Karpas-422 (cell line): ENCODE measurements at places on chromosomes 5 and 9. TPM values are rescaled to one million over a fixed set of nuclear protein-coding genes. Genes with fewer than 3 reads are reported as not detected.

Gene FCN1
- not detected in 2 replicates for total RNA-seq

GRCh38 chr9:105308461-105309341 is 64.2 kb downstream of the SLC44A1 start:
- no peaks in the 10 kb centered on the region for H3K4me1 ChIP-seq
- no peak for DNase-seq
- no peak overlapping the region for H3K4me3 ChIP-seq
- H3K36me3 ChIP-seq, result no peaks in the 10 kb centered on the region

Gene C9orf50
- total RNA-seq, result not detected in 2 replicates

Gene CD72
- 5.6 and 7.8 TPM in 2 replicates for total RNA-seq

DNA sequence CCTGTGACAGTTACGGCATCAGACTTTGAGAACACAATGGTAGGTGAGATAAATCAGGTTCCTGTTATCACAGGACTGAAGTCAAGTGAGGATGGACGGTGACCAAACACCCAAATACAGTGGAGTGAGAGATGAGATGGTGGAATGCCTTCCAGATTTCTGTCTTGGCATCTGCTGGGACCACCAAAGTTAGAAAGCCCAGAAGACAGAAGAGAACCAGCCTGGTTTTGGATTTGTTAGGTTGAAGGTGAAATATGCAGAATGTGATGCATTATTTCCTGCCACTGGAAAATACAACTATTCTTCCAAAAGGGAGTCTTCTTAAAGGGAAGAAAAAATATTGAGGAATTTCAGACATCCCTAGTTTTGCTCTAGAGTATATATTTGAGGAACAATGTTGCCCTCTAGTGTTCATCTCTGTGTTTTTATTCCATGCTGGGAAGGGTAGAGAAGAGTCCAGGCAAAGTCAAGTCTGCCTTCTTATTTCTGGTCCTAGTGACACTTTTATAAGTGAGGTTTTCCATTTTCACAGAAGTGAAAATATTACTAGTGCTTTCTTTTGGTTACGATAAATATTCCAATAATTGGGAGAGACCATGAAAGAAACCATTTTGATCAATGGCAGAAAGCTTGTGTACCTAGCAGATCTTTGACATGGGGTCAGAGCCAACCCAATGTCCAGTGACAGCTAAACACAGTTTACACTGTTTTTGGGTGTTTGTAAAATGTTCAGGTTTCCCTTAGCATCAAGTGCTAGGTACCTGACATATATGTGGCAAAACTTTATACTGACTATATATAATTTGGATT is 142.3 kb upstream of the ANKH start:
- H3K36me3 ChIP-seq, result no peaks in the 10 kb centered on the region
- no peak overlapping the region for H3K4me3 ChIP-seq
- no peaks in the 10 kb centered on the region for H3K27me3 ChIP-seq
- H3K27ac ChIP-seq, result no peak overlapping the region
- H3K4me1 ChIP-seq, result no peaks in the 10 kb centered on the region

DNA sequence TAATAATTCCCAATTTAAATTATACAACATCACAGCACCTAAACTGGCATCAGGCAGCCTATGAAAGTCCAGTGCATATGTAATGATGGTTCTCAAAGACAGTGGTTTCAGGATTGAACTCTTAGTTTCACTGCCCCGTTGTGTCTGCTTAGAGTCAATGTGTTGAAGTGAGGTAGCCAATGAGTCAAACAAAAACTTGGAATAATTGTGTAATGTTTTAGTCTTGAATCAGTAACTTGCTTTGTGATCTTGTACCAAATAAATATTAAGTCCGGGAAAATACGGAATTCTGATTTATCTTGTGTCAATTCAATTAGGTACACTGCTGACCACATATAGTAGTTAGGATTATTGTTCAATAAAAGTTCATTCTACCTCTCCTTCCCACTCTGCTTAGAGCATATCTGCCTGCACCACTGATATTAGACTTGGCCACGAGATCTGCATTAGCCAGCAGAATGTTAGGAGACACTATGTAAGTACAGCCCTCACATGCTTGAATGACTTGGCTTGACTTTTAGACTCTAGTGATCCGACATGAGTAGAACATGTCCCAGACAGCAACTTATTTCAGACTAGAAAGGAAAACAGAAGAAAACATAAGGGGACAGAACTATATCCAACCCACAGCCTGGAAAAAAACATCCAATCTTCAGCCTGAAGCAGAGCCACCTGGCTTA is 441.5 kb upstream of the PTGER4 start:
- DNase-seq, result no peak
- no peak overlapping the region for H3K4me3 ChIP-seq
- no peaks in the 10 kb centered on the region for H3K4me1 ChIP-seq
- H3K27ac ChIP-seq, result no peak overlapping the region

DNA sequence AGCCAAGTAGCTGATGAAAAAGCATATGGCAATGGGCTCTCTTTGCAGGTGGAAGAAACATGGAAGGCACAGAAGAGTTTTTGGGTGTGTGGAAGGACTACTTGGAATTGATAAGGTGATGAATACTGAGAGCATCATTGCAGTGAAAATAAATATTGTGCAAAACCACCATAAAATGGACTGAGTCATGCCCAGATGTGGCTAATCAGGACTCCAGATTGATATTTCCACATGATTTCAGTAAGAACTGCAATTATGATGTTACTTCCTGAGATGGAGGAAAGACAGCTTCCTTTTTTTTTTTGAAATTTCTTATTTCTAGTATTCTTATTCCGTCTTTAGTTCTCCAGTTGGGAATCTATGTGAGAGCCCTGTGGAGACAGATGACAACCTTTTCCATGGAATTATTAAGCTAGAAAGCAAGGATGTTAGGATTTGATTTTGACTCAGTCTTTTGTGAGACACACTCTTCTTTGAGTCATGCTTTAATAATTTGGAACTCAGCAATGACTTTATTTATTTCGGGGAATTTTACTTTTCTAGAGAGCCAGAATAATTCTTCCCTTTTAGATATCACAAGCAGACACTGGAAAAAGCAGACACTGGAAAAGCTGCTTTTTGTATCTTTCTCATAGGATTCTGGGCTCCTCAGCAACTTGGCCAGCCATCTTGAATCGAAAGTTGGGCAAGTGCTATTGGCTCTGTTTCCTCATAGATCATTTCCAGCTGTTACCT is 94.2 kb upstream of the VCAN start:
- no peaks in the 10 kb centered on the region for H3K36me3 ChIP-seq
- DNase-seq, result no peak
- no peaks in the 10 kb centered on the region for H3K27me3 ChIP-seq

- no peaks in the 10 kb centered on the region for H3K27me3 ChIP-seq
- H3K36me3 ChIP-seq, result no peaks in the 10 kb centered on the region
- no peak overlapping the region for H3K4me3 ChIP-seq
- no peak for DNase-seq
- no peaks in the 10 kb centered on the region for H3K4me1 ChIP-seq
- H3K27ac ChIP-seq, result no peak overlapping the region
These were observed 166.3 kb downstream of the MPDZ start for GRCh38 chr9:13113216-13113615.

Gene DMRT3
- total RNA-seq, result not detected in 2 replicates

GRCh38 chr9:35942286-35942685 is 15.7 kb downstream of the OR2S2 start:
- peaks cover 16% of the 10 kb centered on the region for H3K4me1 ChIP-seq
- DNase-seq, result no peak
- no peak overlapping the region for H3K27ac ChIP-seq
- H3K4me3 ChIP-seq, result no peak overlapping the region

DNA sequence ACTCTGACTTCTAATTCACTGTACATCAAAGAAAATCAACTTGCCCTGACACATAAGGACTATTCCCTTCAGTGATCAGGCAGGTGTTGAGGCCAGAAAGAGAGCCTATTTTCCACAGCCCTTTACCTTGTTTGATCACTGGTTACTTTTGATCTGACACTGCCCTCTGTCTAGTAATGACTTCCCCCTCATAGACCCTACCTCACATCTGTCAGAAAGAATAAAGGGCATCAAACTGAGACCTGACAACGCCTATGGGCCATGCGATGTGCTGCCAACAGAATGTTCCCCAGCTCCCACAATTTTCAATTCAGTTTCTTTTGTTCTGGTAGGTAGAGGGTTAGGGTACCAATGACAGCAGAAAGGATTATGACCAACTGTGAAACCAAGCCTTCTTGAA is 47.7 kb downstream of the FBXL17 start:
- H3K27ac ChIP-seq, result no peak overlapping the region
- 0 out of 2 replicates have a peak, but pooled peaks cover 4% of the 10 kb centered on the region for H3K36me3 ChIP-seq
- no peaks in the 10 kb centered on the region for H3K4me1 ChIP-seq
